Activated CD4-positive, alpha-beta T cell treated with anti-CD3 and anti-CD28 coated beads, Interleukin-2, amount 50 U/mL, for 48 hours (primary cell): ENCODE measurements at places on chromosomes 12 and 14.

GRCh38 chr14:56036353-56036752 is 81.9 kb upstream of the PELI2 start:
- no peak for DNase-seq

- no peak for DNase-seq
These were observed 24.0 kb upstream of the EVL start for GRCh38 chr14:100041271-100041670.

GRCh38 chr12:53378724-53379388 is 1.1 kb upstream of the SP1 start:
- no peak for DNase-seq

DNA sequence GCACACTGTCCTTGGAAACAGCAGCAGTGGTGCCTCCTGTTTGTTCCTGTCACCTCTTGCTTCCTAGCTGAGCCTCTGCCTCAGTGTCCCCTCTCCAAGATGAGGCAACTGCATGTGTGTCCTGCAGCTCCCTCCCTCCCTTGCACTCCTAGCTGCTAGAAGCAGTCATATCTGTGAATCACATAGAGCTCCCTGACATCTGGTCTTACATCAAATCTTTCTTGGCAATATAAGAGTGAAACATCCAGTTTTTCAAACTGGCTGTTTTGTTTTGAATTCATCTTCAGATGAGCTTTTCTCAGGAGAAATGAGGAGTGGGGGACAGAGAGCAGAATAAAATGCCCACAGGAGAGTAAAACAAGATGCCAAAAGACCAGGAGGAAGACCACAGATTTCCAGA is 103.7 kb downstream of the VCPKMT start:
- DNase-seq: no peak

- DNase-seq: no peak
These were observed 112.1 kb downstream of the PHETA1 start for GRCh38 chr12:111256629-111257434.

DNA sequence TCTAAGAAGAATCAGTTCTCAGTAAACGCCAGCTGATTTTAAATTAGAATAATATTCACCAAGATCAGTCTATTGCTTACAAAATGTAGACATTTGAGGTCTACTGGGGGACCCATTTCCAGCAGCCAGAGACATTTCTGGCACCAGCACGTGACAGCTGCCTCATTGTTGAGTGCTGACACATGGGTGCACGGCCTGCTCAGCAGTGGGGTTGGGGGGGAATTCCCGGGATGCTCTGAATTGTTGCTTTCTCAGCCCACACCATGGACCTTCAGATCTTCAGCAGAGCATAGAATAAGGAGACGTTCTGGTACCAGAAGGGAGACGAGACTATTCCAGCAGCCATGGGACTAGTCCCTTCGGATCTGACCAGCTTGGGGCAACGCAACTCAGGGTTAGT is 18.3 kb downstream of the PLEKHG7 start:
- no peak for DNase-seq

- no peak for DNase-seq
These were observed 723.7 kb downstream of the DIO2 start for GRCh38 chr14:79487632-79488031.

- DNase-seq: no peak
These were observed 23.0 kb downstream of the TRIM9 start for GRCh38 chr14:51071857-51072256.

GRCh38 chr12:69524755-69525469 is 54.7 kb downstream of the FRS2 start:
- no peak for DNase-seq

- no peak for DNase-seq
These were observed 43.8 kb downstream of the RIMBP2 start for GRCh38 chr12:130672089-130672820.

- no peak for DNase-seq
These were observed 1.5 kb downstream of the TMED8 start for GRCh38 chr14:77375164-77375950.

DNA sequence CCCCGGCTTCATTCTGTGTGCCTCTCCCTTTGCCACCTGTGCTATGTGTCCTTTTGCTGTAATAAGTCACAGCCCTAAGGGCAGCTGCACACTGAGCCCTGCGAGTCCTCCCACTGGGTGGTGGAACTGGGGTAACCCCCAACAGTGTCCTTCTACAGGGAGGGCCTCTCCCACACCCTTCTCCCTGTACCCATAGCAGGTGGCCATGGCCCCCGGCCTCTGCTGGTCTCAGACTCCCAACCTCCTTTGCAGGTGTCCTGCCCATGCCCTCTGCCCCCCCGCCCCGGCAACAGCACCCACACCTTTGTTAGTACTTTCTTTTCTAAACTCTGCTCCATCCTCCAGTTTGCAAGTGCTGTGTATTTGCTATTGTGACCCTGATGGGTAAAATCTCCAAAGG is 171.8 kb downstream of the PIWIL1 start:
- DNase-seq: no peak

DNA sequence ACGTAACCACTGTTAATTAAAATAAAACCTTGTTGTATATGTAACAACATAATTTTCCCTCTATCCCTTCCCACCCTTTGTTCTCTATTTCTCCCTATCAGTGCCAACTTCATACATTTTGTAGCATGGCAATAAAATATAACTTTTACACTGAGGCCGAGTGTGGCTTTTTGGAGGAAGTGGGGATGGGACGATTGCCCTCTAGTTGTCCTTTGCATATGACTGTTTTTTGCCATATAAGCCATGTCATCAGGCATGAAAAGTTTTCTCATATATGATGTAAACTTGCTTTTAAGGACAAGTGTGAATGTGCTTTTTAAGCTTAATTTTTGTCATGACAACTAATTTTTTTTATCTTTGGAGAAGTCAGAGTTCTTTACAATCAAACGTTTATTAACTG is 6.2 kb upstream of the CCT2 start:
- DNase-seq: no peak

DNA sequence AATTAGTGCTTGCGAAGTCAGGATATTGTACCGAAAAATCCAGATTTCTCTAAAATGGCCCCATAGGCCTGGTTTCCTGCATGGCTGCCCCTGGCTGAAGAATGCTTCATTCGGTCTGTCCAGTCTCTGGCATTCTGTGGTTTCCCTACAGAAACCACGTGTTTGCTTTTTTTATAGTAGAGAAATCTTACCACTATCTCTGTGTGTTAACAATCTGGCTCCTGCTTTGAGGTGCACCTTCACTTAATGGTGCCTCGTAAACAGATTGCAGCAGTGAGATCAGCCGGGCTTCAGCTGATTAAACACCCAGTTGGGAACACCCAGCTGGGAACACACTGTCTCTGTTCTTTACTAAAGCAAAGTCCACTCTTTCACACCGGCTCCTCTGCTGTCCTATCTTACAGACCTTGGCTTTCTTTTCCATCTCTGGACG is 6.7 kb upstream of the DNAAF2 start:
- no peak for DNase-seq

GRCh38 chr14:99273766-99274345 is 1.9 kb upstream of the BCL11B start:
- DNase-seq: peak; percentile 59

DNA sequence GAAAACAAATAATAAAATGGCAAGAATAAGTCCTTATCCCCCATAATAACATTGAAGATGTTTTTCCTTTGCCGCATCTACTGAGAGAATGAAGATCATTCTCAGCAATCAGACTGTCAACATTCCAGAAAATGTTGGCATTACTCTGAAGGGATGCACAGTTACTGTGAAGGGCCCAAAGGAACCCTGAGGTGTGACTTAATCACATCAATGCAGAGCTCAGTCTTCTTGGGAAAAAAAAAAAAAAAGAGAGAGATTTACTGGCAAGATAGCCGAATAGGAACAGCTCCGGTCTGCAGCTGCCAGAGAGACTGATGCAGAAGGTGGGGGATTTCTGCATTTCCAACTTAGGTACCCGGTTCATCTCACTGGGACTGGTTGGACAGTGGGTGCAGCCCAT is 41.3 kb upstream of the OR6J1 start:
- no peak for DNase-seq

GRCh38 chr12:115752913-115753726 is 524.4 kb downstream of the MED13L start:
- no peak for DNase-seq

DNA sequence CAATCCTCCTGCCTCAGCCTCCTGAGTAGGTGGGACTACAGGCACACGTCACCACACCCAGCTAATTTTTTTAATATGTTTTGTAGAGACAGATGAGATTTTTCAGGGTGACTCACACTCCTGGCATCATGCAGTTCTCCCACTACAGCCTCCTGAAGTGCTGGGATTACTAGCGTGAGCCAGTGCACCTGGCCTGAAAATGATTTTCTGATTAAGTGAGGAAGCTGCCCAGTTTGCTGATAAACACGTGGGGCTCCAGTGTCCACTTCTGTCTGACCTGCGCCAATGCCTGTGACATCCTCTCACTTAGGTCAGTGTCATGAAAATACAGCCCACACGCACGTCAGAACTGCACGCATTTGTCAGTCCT is 37.0 kb upstream of the SFSWAP start:
- no peak for DNase-seq

DNA sequence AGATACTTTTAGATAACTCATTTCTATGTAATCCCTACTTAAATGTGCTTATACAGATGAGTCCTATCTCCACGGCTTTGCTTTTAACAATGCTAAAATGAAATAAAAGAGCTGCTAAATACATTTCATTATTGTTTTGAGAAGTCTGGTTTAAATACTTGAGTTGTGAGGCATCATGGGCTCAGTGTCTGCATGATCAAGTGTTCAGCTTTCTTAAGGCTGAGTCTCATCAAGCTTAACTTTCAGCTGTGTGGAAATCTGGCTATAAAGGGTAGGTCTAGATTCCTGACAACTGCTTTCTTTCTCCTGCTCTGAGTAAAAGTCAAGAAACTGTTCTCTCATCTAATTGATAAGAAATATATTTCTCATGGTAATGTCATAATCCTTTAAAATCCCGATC is 235.4 kb downstream of the FSCB start:
- DNase-seq: no peak

DNA sequence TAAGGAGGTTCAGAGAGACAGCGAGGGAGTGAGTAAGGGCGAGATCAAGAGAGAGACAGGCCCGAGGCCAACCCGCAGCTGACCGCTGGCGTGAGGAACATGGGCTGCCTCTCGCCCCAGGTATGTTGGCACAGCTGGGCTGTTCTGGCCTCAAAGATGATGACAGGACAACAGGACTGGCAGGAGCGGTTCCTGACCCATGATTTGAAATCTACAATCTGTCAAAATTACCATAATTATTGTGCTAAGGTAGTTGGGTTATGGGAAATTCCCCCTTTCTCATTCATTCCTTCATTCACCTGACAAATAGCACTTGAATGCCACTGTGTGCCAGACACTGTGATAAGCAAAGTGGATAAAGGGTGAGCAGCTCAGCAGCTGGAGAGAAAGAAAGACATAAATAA is 5.1 kb upstream of the ENDOU start:
- DNase-seq: no peak

DNA sequence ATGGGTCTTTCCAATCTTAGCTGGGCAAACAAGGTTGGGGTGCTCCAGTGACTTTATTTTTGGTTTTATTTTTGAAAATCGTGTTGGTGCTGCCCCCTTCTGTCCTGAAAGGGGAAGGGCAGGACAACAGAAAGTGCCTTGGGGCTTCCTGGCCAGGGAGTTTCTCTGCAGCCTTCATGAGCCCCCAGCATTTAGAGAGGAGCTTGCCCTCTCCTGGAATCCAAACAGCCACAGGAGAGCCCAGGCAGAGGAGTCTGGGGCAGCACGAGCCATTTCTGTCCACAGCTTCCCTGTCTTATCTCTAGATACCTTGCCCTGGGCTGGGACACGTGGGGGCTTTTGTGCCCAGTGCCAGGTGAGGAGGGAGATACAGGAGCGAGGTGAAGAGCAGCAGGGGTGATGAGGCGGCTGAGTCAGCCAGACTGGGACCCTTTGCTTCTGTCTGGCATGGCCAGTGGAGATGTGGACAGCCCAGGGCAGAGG is 4.4 kb upstream of the C1RL start:
- peak; percentile 41 for DNase-seq

DNA sequence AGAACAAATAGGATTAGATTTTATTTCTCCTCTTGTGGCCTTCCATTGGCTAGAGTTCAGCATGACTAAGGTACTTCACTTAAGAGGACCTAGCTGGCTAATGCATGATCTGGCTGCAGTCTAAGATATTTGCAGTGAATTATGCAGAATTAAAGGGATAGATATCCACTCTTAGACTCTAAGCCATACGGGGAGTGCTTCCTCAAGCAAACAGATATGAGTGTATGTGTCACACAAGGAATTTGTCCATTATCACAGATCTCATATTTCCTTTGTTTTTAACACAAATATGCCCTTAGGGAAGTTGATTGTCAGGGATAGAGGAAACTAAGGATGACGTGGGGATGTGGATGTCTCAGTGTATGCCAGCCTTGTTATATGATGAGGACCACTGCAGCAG is 88.1 kb upstream of the DHRS4 start:
- no peak for DNase-seq

DNA sequence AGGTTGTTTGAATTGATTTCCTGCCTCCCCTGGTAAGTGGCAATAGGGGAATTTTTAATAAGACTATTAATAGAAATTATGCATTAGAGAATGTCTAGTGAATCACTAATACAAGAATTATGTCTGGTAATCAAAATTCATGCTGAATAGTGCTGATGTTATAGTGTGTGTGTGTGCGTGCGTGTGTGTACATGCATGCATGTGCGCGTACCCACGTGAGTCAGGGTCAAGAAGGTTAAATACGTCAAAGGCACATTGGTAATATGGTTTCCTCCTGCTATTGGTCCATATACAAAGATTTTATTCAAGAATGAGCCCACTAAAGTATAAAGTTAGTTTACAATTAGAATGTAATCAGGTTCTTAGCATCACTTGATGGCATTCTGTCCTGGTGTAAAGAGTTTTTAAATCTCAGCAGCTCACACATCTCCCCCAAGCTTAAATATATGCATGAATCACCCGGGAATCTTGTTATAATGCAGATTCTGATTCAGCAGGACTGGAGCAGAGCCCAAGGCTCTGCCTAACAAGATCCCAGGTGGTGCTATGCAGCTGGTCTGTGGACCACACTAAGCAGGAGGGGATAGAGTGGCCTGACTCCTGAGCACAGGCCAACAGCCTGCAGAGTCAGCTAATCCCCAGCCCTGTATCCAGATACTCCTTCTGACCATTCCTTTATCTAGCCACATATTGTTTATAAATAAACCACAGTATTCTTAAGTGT is 43.9 kb downstream of the TTC9 start:
- no peak for DNase-seq
